ENCODE measurements at places on chromosomes 11 and 22.

- DNase-seq: no peak
Observed at GRCh38 chr22:35192129-35192918, 65.0 kb upstream of the HMGXB4 start.

DNA sequence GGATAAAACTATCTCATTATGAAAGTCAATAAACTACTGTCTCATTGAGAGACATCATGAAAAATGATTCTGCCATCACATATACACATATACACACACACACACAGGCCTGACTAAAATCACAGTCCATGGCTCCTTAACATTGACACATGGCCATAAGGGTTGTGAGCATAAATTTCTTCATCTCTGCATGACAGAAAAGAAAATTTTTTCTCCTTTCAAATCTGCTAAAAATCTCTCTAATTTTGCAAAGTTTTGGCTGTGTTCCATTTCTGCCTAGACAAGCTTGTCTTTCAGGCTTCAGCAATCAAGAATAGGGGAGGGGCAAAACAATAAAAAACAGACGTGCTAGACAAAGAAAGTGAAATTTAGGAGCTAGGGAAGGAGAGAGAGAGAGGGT, 324.5 kb downstream of the LRRC4C start:
- DNase-seq: no peak

DNA sequence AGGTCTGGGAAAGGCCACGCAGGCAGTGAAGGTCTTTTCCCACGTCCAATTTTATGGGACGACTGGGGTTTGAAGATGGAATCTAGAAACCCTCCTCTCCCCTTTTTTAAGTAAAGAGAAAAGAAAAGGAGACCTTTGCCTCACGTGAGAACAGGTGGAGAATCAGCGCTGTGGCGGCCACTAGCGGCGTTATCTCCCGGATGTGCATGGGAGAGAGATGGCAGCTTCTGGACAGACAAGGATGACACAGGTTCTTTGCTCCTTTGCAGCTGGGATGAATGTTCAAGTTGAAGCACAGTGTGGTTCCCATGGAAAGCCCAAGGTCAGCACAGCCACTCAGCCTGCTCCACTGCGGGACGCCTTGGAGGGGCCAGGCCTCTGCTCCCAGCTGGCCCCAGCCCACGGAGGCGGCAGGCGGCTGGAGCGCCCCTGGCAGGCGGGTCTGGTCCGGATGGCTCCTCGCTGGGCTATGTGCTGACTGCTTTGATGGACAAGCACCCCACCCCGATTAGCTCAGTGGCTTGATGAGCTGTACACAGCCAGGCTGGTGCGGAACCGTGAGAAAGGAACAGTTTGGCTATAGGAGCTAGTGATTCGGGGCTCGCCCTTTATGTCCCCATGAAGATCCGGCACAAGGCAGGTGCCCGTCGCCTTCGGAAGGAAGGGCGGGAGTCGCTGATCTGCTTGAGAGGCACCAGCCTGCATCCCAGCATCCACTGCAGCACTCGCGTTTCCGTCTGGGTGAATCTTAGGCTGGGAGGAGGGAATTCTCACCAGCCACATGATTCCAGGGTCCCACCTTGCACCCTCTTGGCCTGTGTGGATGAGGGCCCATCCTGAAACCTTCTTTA, 14.5 kb upstream of the BID start:
- no peak for DNase-seq

DNA sequence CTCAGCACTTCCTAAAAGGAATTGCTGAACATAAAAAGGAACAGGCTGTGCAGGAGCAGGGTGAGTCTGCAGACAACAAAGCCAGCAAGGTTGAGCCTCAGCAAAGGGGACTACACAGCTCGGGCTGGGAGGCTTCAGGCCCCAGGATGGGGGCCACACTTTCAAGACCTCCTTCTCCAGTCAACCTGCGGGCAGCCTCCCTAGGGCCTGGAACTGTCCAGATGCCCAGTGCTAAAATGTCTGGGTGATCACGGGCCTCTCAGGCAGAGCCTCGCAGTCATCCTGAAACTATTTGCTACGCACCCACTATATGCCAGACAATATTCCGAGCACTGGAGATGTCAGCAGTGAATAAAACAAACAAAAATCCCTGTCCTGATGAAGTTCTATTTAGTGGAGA, 3.9 kb upstream of the NEFH start:
- DNase-seq: no peak

GRCh38 chr22:40334899-40335298, 11.4 kb upstream of the ADSL start:
- DNase-seq: no peak

Measured in activated CD4-positive, alpha-beta T cell treated with anti-CD3 and anti-CD28 coated beads, Interleukin-2, amount 50 U/mL, for 48 hours (primary cell).